ENCODE measurements at places on chromosomes 6 and 20.
A peak's percentile ranks its signal among the peaks of the same experiment; 100 is the strongest.

GRCh38 chr20:56626367-56627121, 2.6 kb upstream of the TFAP2C start:
- DNase-seq, result no peak

DNA sequence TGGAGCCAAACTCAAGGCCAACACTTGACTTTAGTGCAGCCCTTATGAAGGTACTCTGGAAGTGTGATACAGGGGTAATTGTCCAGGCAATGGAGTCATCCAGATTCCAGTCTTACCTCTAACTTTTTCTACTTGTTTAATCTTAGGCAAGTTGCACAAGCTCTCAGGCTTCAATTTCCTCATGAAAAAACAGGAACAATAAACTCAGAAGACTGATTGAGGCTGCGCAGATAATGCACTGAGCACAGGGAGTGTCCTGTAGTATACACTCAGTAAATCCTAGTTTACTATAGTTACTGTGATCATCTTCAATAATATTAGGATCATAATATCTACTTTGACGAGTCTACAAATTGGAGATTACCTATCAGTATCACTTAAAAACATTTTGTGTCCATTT, 127.5 kb upstream of the SMLR1 start:
- no peak for DNase-seq

DNA sequence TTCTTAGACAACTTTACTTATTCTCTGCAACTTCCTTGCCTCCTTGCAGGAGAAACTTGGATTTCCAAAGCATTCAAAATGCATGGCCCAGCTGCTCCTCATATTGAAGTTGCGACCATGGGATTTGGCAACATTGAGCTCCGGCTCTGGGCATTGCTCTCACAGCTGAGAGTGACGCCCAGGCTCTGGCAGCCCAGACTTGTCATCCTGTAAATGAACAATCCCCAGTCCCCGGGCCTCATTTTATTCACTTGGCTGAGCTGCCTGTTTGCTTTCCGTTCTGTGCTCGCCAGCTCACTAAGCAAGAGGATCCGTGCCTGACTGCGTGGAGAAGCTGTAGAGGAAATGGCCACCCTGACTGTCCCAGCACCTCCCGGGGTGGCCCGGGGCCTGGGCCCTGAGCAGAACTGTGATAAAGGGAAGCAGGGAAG, 119.5 kb upstream of the CD93 start:
- peak; percentile 23 for DNase-seq

GRCh38 chr20:37757550-37757949, 63.7 kb downstream of the CTNNBL1 start:
- DNase-seq, result no peak

GRCh38 chr6:4491501-4492260, 284.5 kb upstream of the CDYL start:
- no peak for DNase-seq

- DNase-seq, result no peak
These were observed 176.4 kb upstream of the AKAP12 start for GRCh38 chr6:151063352-151063751.
